ENCODE measurements at places on chromosomes 1 and 21.

- no peak for DNase-seq
Measured at GRCh38 chr1:97893844-97894243, 27.0 kb downstream of the DPYD start.

GRCh38 chr1:56202796-56203492, 376.4 kb downstream of the PLPP3 start:
- no peak for DNase-seq

- DNase-seq, result no peak
Measured at GRCh38 chr1:202462342-202463076, 114.0 kb downstream of the PPP1R12B start.

GRCh38 chr1:12087797-12088314, 24.8 kb downstream of the TNFRSF8 start:
- no peak for DNase-seq

DNA sequence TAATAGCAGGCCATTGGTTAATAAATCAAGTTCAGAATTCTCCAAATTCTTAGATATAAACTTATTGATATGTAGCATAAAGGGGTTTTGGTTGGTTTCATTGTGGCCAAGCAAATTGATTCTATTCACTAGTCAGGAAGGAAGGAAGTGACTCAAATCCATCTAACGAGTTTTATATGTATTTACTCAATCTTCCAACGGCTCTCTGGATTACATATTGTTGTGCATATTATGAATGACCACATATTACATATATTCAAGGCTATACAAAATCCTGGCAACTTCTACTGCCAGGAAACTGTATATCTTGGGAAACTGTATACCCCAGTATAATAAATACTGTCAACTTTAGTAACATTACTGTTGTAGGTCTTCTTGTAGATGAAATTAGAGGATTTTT, 20.1 kb upstream of the PDE4B start:
- no peak for DNase-seq

DNA sequence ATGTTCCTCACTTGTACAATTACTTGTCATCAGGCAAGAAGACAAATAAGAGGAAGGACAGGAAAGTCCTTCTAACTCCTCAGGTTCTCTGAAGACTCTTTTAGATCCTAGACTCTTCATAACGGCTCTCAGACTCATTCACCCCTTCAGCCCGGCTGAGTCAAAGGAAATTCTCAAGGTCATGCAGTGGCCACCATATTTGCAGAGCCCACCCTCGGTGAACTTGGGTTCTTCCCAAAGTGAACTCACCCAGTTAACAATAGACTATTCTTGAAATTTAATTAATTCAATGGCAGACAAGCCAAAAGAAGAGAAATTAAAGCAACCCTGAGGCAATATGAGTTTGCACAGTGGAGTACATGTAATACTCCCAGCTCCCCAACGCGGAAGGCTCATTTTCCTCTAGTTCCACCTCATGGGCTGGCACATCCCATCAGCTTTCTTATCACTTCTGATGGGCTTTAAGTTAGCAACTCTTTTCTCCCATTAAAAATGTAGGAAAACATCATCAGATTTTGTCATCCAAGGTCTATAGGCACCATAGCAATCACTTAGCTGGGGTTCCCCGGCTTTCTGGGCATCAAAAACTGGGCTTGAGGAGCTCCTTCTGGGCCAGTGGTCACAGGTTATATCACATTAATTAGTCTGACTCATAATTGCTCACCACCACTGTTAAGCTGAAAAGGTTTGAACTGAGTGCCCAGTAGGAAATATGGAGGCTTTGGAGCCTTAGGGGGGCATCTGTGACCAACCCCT, 27.8 kb upstream of the TIAM1 start:
- DNase-seq, result no peak

GRCh38 chr1:47388030-47388890, 27.8 kb upstream of the FOXE3 start:
- peak; percentile 20 for DNase-seq

DNA sequence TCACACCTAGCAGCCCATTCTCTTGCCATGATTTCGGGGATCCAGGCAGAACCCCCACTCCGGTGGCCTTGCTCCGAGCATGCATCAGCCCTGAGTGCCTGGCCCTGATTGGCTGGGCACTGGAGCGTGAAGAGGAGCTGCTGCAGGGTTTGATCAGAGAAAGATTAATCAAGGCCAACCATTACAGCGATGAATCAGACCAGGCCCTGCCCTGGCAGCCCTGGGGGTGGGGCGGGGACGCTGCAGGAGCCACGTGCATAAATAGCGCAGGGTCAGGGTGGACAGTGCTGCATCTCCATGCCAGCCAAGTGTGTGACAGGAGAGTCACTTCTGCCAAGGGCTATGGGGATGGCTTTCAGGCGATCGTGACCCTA, 3.4 kb upstream of the FAM131C start:
- DNase-seq, result peak; percentile 72

- no peak for DNase-seq
Measured at GRCh38 chr1:170303034-170303433, 157.3 kb downstream of the NTMT2 start.

DNA sequence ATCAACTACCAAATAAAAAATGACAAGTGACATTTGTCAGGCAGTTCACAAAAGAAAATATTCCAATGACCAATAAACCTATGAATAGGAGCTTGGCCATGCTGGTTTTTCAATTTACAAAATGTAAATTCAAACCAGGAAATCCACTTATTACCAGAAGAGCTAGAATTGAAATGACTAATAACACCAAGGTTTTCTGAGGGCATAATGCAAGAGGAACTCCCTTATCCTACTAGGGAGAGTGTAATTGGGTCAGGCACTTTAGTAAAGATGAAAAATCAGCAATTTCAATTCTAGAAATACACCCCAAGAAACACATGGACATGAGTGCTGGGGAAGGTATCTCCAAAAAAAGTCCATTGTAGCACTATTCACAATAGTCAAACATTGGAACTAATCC, 16.7 kb upstream of the TIAM1 start:
- no peak for DNase-seq

DNA sequence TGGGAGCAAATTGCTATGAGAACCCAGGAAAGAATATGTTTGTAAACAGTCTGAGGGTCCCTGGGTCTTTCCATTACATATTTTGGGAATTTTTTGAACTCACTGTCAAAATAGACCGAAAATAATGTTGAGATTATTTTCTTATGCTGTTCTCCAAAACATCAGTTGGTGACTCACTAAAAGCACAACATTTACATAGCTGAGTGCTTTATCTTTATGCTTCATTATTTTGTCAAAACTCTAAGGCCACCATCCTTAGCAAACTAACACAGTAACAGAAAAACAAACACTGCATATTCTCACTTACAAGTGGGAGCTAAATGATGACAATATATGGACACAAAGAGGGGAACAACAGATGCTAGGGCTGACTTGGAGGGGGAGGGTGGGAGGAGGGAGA, 459.3 kb downstream of the ADGRL2 start:
- DNase-seq, result no peak

GRCh38 chr1:167934426-167935215, 1.9 kb upstream of the DCAF6 start:
- DNase-seq, result no peak

GRCh38 chr1:41149570-41149969, 92.5 kb downstream of the SCMH1 start:
- no peak for DNase-seq

- no peak for DNase-seq
Measured at GRCh38 chr21:41246808-41247207, 69.8 kb upstream of the FAM3B start.

DNA sequence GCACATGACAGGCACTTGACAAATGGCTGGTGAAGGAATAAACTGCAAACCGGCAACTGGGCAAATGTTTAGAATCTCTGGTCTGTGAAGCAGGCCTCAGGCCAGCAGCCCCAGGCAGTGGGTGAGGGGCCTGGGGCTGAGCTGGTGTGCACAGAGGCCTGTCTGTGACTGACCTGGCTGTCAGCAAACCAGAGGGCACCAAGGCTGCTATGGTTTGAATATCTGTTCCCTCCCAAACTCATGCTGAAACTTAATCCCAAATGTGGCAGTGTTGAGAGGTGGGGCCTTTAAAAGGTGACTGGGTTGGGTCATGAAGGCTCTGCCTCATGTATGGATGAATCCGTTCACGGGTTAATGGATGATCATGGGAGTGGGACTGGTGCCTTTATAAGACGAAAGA, 139.8 kb downstream of the DMRTB1 start:
- no peak for DNase-seq

DNA sequence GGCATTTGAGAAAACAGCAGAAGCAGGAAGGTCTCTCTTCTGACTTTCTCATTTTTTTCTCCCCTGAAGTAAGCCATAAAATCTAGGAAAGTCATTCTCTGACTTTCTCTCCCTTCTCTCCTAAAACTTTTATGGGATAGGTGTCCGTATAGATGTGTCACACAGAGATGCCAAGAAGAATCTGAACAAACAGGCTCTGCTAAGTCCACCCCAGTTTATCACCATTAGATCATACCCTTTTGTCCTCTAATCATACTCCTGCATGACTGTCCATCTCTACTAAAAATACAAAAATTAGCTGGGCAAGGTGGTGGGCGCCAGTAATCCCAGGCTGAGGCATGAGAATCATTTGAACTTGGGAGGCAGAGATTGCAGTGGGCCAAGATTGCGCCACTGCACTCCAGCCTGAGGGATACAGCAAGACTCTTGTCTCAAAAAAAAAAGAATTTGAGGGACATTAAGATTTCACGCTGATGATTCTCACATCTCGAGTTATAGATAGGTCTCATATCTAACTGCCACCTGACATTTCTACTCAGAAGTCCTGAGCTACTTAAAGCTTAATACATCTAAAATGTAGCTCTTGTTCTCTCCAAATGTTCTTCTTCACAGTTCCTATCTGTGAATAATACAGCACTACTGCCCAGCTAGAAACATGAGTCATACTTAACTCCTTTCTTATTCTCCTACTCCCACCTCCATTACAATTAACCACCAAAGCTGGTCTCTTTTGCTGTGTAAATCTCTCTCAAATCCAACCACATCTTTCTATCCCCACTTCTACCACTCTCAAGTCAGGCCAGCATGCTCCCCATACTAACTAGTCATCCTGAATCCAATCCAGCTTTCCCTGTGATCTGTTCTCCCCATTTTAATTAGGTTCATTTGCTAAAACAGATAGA, 47.7 kb downstream of the ZNF644 start:
- DNase-seq, result peak; percentile 41

All from GM03348 (cell line).